ENCODE measurements at places on chromosomes 1 and 21.
A peak's percentile ranks its signal among the peaks of the same experiment; 100 is the strongest.

- no peak for DNase-seq
Measured at GRCh38 chr1:238119060-238119459, 228.3 kb upstream of the ZP4 start.

GRCh38 chr1:96488777-96489176 lies 232.8 kb upstream of the PTBP2 start:
- no peak for DNase-seq

DNA sequence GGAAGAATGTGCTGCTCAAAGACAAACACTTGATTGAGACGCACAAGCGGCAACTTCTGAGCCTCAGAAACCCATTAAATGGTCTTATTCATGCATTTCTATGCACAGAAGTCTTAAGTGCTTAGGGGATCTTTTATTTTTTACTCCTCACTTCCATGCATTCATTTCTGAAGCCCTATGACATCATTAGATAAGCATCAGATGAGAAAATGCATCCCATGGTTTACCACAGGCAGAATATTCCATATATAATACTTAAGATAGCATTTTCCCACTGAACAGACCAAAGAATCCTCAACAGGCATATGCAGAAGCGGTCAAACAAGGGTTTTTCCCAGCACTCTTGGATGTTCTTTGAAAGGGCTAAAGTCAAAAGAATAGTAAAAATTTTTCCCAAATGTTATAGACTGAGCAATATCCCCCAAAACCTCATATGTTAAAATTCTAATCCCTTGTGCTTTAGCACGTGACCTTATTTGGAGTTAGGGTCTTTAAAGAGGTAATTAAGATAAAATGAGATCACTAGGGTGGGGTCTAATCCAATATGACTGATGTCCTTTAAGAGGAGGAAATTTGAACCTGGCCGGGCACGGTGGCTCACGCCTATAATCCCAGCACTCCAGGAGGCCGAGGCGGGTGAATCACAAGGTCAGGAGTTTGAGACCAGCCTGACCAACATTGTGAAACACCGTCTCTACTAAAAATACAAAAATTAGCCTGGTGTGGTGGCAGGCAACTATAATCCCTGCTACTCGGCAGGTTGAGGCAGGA lies 22.6 kb upstream of the FAM89A start:
- no peak for DNase-seq

- no peak for DNase-seq
Measured at GRCh38 chr1:229470406-229471043, 36.6 kb upstream of the ACTA1 start.

GRCh38 chr1:6587261-6588005 lies 7.6 kb downstream of the ZBTB48 start:
- DNase-seq: no peak

GRCh38 chr1:86419277-86419903 lies 4.6 kb upstream of the CLCA2 start:
- DNase-seq: peak; percentile 8

- DNase-seq: no peak
Measured at GRCh38 chr21:16162953-16163352, 433.2 kb downstream of the USP25 start.

DNA sequence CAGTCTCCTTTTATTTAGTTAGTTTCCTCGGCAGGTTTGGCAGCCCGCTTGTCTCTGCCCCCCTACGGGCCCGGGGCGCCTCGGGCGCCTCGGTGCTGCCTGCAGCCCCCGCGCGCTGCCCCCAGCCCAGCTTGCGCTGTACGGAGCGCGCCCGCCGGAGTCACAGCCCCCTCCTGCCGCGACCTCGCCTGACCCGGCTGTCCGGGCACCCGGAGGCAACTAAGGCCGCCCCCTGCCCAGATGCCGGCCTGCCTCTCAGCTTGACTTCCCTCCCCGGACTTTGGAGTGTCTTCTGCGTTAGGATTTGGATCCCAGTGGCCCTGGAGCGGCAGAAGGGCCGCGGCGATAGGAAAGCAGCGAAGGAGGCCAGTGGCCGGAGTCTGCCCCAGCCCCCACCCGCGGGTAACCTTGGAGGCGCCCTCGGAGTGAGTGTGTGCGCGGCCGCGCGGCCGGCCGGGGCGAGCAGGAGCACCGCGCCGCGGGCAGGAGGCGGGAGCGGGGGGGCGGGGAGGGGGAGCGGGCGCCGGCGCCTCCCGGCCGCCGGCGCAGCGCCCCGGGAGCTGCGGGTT lies 7.6 kb downstream of the CDKN2C start:
- DNase-seq: no peak

GRCh38 chr1:39575191-39576015 lies 1.2 kb downstream of the PABPC4 start:
- no peak for DNase-seq

DNA sequence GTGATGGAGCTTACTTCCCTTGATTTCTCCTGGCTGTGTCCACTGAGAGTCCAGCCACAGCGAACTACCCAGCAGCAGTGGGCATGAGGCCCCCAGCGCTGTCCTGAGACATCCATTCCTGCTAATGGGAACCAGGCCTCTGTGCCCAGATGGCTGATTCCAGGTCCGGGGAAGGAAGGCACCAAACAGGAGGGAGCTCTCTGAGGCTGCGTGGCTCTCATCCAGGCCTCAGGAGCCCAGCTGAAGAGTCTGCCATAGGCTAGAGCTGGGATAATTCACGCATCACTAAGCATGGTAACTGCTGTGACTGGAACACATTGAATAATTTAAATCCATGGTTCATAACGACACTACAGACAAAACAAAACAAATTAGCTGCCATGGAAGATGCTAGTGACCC lies 24.7 kb upstream of the LRRC47 start:
- peak; percentile 28 for DNase-seq

DNA sequence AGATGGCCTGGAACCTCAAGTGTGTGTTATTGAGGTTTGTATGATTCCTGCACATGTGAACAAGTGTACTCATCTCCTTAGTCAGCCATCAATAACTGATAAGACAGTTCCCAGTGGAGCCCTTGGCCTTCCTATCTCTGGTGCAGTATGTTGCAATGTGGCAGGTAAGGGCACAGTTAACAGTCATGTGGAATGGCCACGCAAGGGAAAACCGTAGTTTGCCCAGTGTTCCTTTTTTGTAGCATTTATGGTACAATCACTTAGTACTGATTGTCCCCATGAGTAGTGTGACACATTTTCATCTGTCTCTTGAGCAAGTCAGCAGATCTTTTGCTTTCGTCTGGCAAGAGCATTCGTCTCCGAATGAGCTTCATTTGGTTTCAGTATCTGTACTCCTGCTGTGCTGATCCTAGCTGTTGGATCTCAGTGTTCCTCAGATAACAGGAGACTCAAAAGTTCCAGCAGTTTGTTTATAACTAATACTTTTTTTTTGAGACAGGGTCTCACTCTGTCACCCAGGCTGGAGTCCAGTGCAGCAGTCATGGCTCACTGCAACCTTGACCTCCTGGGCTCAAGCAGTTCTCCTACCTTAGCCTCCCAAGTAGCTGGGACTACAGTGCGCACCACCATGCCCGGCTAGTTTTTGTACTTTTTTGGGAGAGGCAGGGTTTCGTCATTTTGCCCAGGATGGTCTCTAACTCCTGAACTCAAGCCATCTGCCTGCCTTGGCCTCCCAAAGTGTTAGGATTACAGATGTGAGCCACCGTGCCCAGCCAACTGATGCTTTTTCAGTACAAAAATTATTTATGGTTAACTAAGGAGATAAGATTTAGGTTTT lies 8.2 kb downstream of the CTPS1 start:
- no peak for DNase-seq

DNA sequence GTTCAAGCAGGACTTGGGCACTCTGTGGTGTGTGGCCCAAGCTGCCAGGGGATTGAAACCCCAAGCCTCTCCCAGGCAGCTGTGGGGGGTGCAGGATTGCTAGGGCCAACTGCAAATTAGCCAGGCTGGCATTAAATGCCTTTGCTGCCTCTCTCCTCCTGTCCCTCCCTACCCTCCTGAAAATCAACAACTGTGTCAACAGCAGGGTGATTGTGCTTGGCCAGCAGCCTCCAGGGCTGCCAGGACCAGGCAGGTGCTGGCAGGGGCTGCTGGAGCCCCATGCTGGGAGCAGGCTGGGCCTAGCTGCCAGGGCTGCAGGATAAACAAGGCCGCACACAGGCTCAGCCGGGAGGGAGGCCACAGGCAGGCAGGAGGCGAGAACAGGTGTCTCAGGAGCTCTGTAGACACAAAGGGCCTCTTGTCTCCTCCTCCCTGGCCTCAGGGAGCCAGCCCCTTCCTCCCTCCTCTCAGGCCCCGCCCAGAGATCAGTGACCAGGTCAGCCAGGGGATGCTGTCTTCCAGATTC lies 11.4 kb downstream of the SOX13 start:
- peak; percentile 91 for DNase-seq

DNA sequence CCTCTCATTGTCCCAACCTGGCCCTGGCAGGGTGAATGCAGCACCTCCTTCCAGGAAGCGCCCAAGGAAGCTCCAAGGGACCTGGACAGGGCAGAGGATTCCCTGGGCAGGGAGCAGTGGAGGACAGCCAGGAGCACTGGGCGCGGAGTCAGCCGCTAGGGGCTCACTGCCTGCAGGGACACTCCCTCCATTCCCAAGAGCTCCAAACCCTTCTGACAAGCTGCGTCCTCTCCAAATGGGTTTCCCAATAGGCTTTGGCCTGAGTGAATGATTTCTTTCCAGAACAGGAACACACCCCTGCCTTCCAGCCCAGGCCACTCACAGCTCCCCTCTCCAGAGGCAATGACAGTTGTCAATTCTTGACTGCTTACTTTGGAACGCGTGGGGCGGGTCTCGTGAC lies 128.5 kb upstream of the EDN2 start:
- no peak for DNase-seq

- DNase-seq: no peak
Measured at GRCh38 chr1:247209396-247209795, 37.6 kb upstream of the ZNF124 start.

DNA sequence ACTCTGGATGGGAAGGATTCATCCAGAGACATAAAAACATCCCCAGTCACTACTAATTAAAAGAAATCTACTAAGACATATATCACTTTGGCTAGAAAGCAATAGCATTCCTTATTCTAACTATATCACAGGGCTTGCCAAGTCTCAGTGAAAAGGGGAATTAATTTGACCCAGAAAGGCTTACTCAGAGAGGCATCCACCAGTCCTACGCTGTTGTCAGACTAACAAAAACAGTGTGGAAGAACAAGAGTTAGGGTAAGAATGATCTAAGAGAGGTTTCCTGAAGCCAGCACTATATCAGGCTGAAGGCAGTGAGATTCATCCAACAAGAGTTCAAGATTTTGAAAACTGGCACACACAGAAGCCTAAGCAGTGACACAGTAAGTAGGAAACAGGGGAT lies 126.1 kb downstream of the GDAP2 start:
- no peak for DNase-seq
